ENCODE measurements at places on chromosomes 16 and 17.

- no peak for DNase-seq
Measured at GRCh38 chr17:37466471-37466870, 23.2 kb upstream of the DUSP14 start.

GRCh38 chr17:10673312-10673711 is 16.2 kb upstream of the MYH3 start:
- DNase-seq: no peak

GRCh38 chr16:57798953-57799599 is 3.2 kb downstream of the KIFC3 start:
- no peak for DNase-seq

DNA sequence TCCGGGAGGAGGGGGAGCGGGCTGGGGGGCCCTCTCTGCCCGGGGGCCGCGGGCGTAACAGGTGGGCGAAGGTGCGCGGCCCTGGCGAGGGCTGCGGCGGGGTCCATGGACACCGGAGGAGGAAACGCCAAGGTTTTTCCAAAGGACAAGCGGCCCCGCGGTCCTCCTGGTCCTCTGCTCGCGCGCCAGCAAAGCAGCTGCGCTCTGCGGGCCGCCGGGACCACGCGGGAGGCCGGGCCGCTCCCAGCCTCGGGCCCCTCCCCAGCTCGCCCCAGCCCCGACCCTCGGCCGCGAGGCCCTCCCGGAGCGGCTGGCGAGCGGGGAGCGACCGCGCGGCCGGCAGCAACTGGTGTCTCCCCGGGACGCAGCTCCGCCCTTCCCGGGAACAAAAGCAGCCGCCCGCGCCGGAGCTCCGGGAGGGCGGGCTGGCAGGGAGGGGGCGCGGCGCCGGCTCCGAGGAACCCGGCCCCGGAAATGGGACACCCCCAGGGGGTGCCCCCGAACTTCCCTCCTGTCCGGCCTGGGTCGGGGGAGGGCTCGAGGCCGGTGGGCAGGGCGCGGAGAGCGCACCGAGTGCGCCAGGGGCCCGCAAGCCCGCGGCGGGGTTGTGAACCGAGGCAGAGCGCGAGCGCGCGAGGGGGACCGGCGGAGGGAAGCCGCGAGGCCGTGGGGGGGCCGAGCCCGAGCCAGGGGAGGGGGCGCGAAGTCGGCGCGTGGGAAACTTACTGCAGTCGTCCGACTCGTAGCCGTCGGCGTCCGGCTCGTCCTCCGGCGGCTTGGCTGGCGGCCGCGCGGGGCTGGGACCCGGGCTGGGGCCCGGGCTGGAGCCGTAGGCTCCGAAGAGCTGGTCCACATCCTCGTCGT is 837 bp downstream of the DOC2B start:
- no peak for DNase-seq

DNA sequence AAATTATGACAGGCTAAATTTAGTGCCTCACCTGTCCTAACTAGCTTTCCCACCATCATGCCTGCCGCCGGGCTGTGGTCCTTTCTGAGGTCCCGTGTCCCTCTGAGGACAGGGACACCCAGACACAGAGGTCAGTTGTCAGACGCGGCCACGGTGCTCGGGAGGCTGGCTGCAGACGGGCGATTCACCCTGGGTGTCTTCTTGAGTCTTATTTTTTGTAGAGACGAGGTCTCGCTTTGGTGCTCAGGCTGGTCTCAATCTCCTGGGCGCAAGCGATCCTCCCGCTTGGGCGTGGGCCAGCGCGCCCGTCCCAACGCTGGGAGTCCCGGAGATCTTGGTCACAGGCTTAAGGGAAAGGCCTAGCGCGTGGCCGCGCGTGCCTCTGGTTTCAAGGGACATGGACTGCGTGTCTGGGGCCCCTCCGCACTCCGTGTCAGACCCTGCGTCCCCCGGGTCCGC is 797 bp upstream of the RAB11FIP3 start:
- DNase-seq: peak; percentile 40

GRCh38 chr17:62093188-62094155 is 28.4 kb upstream of the MED13 start:
- DNase-seq: peak; percentile 23

DNA sequence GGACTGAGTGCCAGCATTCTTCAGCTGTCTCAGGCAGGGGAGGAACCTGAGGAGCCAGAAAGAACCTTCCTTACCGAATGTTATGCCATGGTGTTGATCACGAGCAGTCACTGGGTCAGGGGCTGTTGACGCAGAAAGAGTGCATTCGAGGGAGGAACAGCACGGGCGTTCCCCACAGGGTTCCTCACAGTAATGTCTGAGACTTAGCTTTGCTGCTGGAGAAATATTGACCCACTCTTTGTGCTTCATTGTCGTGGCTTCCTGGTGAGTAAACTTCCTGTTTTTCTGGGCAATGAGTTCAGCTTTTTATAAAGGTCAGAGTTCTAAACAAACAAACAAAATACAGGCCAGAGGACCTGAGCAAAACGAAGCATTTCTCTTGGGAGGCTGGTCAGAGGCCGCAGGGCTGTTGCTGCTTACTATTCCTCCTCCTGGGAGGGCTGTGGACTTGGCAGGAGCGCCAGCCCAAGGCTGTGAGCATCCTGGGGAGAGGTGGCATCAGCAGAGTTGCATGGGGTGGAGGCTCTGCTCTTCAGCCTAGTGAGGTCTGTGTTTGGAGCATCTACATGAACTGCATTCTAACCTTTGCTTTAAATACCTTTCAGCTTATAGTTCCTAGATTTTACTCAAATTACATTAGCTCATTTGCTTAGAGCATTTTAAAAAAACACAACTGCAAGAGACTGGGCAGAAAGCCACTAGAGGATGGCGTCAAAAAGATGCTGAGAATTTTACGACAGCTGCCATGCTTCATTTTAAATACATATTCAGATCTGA is 143.1 kb upstream of the CACNG5 start:
- peak; percentile 62 for DNase-seq

- no peak for DNase-seq
Measured at GRCh38 chr17:49843774-49844350, 4.0 kb downstream of the TAC4 start.

- DNase-seq: peak; percentile 23
Measured at GRCh38 chr16:66927918-66928649, 2.7 kb upstream of the RRAD start.

DNA sequence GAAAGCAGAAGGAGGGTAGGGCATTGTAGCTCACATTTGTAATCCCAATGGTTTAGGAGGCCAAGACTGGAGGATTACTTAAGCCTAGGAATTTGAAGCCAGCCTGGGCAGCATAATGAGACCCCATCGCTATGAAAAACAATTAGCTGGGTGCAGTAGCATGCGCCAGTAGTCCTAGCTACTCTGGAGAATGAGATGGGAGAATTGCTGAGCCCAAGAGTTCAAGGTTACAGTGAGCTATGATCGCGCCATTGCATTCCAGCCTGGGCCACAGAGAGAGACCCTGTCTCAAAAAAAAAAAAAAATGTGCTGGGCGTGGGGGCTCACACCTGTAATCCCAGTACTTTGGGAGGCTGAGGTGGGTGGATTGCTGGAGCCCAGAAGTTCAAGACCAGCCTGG is 5.0 kb downstream of the ATF7IP2 start:
- DNase-seq: no peak

DNA sequence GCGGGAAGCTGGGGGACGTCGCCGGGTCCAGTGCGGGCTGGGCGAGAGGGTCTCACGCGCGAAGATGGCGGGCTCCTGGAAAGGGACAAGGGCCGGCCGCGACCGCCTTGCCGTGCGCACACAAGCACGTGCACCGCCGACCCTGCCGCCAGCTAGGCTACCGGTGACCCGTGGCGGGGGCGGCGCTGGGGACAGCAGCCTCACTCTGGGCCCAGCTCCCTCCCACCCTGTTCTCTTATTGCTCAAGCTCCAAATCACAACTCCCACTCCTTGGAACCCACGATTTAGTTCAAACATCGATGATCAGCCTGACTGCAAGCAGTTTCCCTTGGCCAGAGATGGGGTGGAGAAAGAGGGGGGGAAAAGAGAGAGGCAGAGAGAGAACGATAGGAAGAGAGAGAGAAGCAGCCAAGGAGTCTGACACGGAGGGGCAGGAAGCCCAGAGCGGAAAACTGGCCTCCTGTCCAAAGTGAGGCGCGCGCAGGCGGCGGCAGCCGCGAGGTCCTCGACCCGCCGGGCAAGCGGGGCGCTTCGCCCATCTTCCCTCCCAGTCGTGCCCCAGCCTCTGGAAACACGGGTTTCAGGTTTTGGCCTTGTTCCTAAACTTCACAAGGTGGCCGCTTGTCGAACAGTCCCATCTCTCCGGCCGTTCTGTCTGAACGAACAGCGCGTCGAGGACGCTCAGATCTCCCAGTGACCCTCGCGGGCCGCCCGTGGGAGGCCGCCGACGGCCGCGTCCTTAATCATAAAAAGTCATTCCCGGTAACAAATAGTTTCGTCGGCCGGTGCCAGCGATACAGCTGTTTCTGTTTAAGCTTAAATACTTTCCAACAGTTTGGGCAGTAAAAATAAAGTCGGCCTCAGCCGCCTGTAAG is 1.7 kb upstream of the CBX8 start:
- no peak for DNase-seq
